ENCODE measurements at places on chromosomes 1 and 21. TPM values are rescaled to one million over a fixed set of nuclear protein-coding genes. Genes with fewer than 3 reads are reported as not detected.

ELAPOR1 gene
- total RNA-seq = 0.46 TPM

MYCL gene
- 1.1 TPM for total RNA-seq

IFI44L gene
- total RNA-seq = not detected

ZNF648 gene
- not detected for total RNA-seq

MX2 gene
- total RNA-seq = not detected

LCE2A gene
- total RNA-seq = not detected

SPATA6 gene
- total RNA-seq = 1.3 TPM

FCRL5 gene
- not detected for total RNA-seq

TRIM63 gene
- 1.8 TPM for total RNA-seq

TRIM46 gene
- total RNA-seq = 2.9 TPM

SLC45A3 gene
- 5.6 TPM for total RNA-seq
